ENCODE measurements at places on chromosomes 6 and 20.

- DNase-seq: no peak
Observed at GRCh38 chr20:18403269-18403668, 63.6 kb downstream of the DZANK1 start.

DNA sequence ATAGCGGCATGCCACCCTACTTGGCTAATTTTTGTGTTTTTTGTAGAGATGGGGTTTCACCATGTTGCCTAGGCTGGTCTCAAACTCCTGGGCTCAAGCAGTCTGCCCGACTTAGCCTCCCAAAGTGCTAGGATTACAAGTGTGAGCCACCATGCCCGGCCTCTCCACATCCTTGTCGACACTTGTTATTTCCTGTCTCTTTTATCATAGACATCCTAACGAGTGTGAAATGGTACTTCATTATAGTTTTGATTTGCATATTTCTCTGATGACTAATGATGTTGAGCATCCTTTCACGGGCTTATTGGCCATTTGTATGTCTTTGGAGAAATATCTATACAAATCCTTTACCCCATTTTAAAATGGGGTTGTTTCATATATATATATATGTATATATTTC, 39.0 kb upstream of the ASXL1 start:
- no peak for DNase-seq

GRCh38 chr6:73314577-73315492, 39.2 kb downstream of the DPPA5 start:
- no peak for DNase-seq

DNA sequence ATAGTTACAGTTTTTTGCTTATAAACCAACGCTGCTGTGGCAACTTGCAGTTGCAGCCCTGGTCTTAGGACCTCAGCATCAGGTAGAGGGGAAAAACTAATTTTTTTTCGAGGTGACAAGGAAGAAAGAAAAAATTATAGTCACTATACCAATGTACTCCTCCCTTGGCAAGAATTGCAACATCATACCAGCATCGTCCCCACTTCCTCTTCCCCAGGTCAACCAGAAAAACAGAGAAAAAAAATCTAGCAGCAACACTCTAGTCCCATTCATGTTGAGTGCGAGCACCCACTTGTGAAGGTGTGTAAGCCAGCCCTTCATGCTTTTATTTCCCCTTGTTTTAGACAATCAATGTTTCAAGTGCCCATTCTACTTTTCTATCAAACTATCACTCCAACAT, 13.1 kb upstream of the DCBLD1 start:
- DNase-seq: no peak

DNA sequence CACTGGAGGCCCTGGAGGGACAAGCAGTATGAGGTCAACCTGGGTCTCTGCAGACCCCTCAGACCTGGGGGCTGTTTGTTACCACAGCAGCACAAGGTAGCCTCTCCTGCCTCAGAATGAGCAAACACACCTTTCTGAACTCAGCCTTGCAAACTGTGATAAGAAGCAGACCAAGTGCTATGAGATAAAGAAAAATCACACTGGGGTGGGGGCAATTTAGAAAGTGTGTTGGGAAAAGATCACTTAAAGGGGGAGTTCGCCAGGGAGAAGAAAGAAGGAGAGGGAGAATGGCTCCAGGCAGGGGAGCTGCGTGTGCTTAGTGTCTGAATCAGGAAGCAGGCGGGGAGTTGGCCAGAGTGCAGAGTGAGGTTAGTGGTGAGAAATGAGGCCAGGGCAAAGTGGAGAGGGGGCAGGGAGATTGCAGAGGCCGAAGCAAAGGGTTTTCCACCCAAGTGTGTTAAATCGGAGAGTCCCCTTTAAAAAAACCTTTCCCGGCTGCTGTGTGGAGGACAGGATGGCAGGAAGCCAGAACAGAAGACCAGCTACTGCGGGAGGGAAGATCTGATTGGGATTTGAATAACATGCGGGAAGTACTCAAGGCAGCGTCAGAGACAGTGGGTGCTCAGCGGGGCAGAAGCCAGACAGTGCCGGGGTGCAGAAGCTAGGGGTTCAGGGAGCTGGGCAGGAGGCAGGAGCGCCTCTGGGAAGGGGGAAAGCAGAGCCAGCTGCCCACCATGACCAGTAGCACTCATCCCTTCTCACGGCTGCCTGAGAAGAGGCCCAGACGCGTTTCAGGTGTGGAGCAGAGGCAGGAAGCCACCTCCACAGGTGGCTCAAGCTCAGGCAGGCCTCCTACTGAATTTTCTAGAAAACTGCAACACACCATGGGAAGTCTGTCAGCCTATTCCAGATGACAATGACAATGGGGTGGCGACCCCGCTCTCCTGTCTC, 9.0 kb downstream of the ADA start:
- DNase-seq: peak; percentile 90

- no peak for DNase-seq
Observed at GRCh38 chr20:24676353-24676977, 207.0 kb downstream of the SYNDIG1 start.

- DNase-seq: peak; percentile 3
Observed at GRCh38 chr6:46734867-46735719, at the start of gene PLA2G7. PLA2G7 (minus strand) TSS chr6:46735375; CDS start chr6:46722891, 12,484 bp downstream.

DNA sequence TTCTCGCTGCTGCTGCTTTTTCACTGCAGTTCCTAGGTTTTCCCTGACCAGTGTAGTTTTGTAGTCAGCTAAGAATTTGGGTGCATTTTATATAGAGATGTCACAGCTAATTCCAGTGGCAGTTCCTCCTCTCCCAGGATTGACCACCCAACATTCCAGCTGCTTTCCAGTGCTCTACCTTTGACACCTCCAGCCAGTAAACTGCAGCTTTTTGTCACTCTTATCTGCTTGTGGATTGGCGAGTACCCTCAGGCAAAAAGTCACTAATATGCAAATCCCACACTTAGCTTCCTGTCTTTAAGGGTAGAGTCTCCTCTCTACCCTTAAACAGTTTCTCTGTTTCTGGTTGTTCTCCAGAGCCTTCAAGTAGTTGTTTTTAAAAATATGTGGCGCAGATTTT, 146.9 kb upstream of the KCNG1 start:
- DNase-seq: no peak

DNA sequence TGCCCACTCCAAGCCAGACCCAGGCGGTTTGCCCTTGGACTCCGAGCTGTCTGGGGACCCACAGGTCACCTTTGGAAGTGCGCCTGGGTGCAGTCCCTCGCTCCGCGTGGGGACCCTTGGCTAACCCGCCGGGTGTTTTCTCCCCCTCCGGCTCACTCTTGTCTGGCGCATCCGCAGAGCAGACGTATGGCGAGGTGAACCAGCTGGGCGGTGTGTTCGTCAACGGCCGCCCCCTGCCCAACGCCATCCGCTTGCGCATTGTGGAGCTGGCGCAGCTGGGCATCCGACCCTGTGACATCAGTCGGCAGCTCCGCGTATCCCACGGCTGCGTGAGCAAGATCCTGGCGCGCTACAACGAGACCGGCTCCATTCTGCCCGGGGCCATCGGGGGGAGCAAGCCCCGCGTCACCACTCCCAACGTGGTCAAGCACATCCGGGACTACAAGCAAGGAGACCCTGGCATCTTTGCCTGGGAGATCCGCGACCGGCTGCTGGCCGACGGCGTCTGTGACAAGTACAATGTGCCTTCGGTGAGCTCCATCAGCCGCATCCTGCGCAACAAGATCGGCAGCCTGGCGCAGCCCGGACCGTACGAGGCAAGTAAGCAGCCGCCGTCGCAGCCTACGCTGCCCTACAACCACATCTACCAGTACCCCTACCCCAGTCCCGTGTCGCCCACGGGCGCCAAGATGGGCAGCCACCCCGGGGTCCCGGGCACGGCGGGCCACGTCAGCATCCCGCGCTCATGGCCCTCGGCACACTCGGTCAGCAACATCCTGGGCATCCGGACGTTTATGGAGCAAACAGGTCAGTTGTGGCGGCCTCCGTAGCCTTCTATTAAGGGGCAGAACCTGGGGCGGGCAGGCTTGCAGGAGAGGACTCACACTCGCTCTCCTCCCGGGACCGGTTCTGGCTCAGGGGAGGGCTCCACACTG, 1.1 kb downstream of the PAX1 start:
- no peak for DNase-seq

GRCh38 chr6:100304575-100304974, 160.1 kb downstream of the SIM1 start:
- DNase-seq: no peak

- no peak for DNase-seq
Observed at GRCh38 chr20:48725555-48725991, 102.2 kb downstream of the PREX1 start.

GRCh38 chr6:10033223-10033829, 381.5 kb downstream of the TFAP2A start:
- no peak for DNase-seq

- peak; percentile 54 for DNase-seq
Observed at GRCh38 chr6:44002067-44002592, 125.1 kb downstream of the MRPL14 start.

DNA sequence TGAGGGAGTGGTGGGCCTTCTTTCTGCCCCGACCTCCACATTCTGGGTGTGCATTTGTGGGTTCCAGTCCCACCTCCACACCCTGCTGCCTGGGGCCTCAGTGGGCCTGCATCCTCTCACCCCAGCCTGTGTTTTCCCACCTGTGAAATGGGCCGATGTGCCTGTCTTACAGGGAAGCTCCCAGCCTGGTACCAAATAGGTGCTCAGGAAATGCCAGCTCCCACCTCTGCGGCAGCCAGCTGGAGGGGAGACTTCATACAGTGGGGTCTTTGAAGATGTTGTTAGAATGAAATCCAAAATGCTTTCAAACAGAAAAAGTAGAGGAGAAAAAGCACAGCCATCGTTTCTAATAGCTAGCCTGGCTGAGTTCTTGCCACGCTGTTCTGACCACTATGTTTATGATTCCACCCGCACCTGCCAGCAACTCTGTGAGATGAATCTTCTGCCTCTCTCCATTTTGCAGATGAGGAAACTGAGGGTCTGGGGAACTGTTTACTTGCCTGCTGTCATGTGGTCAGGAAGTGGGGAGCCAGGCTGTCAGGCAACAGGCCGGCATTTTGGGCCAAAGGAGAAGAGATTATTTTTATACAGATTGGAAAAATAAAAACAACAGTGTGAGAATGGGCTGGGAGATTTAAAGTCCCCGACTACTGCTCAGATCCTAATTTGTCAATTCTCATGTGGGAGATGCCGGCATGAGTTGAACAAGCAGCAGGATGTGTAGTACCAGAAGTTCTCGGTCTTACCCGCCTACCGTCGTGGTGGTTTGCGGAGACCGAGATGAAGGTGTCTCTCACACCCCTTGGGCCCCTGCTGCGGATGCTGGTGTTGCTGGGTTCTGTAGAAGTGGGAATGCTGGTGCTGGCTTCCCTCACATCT, 4.6 kb downstream of the TMEM181 start:
- no peak for DNase-seq

- DNase-seq: no peak
Observed at GRCh38 chr6:142731611-142732010, 213.4 kb downstream of the HIVEP2 start.

DNA sequence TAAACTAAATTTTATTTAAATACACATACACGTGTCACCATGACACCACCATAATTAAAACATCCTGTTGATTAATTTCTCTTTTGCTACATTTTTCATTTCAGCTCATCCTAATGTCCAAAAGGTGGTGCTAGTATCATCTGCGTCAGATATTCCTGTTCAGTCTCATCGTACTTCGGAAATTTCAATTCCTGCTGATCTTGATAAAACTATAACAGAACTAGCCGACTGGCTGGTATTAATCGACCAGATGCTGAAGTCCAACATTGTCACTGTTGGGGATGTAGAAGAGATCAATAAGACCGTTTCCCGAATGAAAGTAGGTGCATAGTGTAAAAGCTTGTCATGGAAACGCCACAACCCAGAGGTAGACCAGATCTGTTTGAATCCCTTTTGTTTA, 263.4 kb downstream of the UTRN start:
- no peak for DNase-seq

DNA sequence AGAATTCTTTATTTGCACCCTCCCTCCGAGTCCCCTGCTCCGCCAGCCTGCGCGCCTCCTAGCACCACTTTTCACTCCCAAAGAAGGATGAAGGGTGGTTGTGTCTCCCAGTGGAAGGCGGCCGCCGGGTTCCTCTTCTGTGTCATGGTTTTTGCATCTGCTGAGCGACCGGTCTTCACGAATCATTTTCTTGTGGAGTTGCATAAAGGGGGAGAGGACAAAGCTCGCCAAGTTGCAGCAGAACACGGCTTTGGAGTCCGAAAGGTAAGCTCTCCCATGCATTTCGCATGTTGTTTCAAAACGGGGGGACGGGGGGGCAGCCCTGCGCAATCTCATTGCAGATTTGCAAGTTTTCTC, 357 bp downstream of the PCSK2 start:
- DNase-seq: no peak

- no peak for DNase-seq
Observed at GRCh38 chr6:40391086-40391485, 196.1 kb downstream of the LRFN2 start.

DNA sequence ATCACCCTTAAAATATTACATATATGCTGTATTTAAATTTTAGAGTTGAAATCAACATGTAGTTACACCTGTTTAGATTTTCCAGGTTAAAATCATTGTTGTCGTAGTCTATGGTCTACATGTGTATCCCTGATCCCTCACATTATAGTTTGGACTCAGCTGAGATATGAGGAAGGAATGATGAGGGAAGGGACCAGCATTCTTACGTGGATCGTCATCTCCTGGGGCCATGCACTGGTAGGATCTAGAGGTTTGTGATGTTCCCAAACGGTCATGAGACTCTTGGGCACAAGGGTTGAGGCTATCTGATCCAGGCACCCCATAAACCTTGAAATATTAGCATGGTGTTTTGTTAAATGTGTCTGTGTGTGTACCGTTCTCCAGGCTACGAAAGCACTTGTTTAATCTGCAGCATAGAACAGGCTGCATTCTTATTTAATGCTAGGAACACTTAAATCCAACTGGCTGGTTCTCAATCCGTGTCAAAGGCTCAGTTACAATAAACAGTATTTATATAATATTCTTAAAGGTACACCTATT, 55.4 kb downstream of the IPCEF1 start:
- peak; percentile 20 for DNase-seq

DNA sequence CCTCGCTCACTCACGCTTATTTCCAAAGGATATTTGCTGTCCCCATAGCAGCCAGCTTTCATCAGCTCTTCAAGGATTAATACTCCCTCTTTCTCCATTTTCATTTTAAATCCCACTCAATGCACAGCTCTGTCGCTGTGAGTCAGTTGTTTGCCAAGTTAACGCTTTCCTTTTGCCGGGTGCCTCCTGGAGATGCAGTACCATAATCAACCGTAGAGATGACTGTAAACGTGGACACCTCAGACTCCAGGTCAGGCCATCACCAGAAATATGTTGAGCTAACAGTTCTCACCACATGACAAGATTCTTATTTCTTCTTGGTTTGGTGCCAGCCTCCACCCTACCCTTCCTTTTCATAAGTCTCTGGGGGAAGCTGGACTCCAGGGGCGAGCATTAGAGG, 66.6 kb upstream of the TAB2 start:
- DNase-seq: no peak

GRCh38 chr20:46205349-46205748, 87.2 kb downstream of the CD40 start:
- DNase-seq: no peak
